ENCODE measurements at places on chromosomes 7 and 10.
A peak's percentile ranks its signal among the peaks of the same experiment; 100 is the strongest.

DNA sequence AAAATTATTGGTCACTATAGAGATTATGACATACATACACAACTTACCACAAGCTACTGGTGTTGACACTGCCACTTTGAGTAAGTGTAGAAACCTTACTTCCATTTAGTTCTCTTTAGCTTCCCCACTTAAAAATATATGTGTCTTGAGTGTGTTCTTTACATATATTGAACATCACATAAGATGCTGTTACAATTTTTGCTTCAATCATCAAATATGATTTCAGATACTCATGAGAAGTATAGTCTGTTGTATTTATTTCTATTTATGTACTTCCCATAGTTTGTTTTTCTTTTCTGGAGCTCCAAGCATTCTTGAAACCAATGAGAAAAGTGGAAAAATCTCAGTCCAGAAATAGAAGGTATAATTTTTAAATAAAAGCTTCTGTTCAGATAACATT, 102.7 kb upstream of the SDK1 start:
- no peak for DNase-seq

DNA sequence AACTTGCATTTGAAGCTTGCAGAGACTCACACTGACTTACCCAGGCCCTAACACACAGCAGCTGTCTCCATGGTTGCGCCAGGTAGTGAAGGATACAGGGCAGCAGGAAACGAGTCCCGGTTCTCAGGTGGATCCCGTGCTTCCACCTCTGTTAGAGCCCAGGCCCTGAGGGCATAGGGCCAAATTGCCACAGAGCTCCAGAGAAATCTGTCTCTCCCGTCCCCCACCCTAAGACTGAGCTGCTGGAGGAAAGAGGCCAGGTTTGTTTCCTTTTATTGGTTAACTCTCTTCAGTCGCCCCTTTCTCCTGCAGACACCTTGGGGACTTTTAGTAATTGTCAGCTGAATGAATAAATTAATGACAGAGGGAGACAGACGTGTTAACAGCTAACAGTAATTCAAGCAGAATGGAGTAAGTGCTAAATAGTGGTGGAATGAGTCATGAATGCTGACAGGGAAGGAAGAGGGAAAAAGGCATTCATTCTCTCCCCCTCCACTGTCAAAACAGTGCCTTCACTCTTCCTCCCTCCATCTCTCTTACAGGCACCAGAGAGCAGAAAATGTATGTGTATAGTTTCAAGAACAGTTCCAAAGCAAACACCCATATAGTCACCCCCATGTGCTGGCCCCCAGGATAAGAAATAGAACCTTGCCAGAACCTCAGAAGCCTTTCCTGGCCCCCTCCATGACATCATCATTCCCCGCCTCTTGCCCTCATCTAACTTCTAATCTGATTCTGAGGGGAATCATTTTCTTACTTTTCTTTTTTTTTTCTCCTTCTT, 16.8 kb upstream of the DLG5 start:
- no peak for DNase-seq

- no peak for DNase-seq
Measured at GRCh38 chr7:48522692-48523091, 351.4 kb downstream of the ABCA13 start.

DNA sequence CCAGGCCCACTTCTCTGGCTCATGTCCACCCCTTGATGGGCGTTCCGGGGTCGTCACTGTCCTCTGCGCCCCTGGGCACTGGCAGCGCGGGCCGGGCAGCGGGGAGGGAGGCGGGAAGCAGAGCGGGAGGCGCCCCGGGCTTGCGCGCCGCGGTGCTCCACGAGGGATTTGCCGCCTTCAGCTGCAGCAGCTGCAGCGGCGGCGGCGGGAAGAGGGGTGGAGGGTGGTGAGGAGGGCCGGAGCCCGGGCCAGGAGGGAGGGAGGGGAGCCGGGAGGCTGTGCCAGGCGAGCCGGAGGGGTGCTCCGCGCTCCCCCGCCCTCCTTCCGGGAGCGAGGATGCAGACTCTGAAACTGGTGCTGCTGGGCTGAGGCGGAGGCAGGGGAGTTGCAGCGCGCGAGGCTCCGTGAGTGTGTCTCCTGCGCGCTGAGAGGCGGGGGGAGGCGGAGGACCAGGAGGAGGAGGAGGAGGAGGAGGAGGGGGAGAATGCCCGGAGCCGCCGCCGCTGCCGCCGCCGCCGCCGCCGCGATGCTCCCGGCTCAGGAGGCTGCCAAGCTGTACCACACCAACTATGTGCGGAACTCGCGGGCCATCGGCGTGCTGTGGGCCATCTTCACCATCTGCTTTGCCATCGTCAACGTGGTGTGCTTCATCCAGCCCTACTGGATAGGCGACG, at the start of gene LHFPL3:
LHFPL3 (plus strand) TSS at position 308 of the 674 bp plus-strand sequence.
- peak; percentile 6 for DNase-seq

GRCh38 chr7:107464666-107465226, 5.1 kb upstream of the GPR22 start:
- DNase-seq = no peak

GRCh38 chr7:128733278-128733645, 5.9 kb upstream of the CALU start:
- no peak for DNase-seq

DNA sequence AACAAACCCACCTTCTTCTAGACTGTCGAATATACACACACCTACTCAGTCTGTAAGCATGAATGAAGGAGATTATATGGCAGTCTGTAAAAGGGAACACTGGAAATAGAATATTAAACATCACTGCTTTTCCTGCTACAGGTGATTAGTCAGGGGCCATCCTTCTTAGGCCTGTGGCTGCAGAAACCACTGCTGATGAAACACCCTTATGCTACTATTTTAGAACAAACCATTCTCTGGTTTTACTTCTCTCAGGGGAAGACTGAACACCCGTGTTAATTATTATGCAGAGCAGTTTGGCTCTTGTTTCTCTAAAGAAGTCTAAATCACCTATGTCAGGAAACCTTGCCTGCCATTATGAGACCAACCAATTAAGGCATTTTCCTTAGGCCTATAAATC, 351.1 kb upstream of the KLF6 start:
- no peak for DNase-seq

- no peak for DNase-seq
Measured at GRCh38 chr10:5234106-5234860, 37.6 kb downstream of the AKR1C4 start.

DNA sequence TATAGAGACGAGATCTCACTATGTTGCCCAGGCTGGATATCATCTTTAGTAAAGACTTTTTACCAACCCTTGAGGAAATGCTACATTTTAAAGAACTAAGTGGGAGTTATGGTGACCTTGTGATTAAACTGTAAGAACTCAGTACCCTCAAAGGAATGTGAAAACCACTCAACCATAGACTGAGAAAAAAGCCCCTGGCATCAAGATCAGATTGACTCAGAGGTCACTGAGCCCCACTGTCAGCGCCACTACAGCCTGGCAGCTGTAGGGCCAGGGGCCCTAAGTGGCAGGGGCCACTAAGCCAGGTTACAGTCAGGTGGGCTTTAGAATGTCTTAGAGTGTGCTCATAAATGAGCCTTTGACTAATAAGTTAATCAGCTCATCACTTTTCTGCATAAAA, 55.9 kb downstream of the APBB1IP start:
- DNase-seq = no peak

- DNase-seq = no peak
Measured at GRCh38 chr7:40436710-40437109, 301.9 kb downstream of the SUGCT start.

- DNase-seq = no peak
Measured at GRCh38 chr10:49286686-49287085, 12.3 kb upstream of the C10orf71 start.

DNA sequence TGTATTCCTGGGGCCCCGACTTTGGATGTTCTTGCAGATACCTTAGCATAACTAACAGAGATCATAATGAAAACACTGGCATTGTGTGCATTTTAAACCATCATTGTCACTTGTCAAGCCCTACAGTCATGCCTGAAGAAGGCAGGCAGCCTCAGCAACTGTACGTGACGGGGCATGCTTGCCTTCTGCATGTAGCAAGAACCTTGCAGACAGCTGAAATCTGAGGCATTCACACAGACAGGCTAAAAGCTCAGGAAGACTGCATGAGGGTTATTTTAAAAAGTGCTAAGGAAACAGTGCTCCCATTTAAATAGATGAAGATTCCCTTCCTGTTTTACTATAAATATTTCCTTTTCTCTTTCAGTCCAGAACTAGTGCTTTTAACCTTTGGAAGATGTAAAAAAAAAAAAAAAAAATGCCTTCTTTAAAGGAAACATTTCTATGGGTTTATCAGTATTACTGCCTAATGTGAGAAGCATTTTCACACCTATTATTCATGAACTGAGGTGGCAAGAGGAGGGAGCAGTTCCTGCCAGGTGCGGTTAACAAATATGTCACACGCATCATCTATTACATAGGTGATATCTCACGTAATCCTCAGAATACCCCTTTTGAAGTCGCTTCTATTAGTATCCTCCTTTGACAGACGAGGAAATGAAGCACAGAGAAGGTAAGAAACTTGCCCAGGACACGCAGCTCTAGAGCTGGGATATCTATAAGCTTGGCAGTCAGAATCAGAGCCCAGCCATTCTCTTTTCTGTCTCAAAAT, 88.1 kb downstream of the PRKCQ start:
- no peak for DNase-seq

GRCh38 chr7:116210345-116211005, at the start of gene TES:
TES (plus strand) TSS chr7:116210539; CDS start chr7:116210708, 169 bp downstream.
- peak; percentile 58 for DNase-seq

- no peak for DNase-seq
Measured at GRCh38 chr7:84258628-84259027, 64.0 kb upstream of the SEMA3A start.

DNA sequence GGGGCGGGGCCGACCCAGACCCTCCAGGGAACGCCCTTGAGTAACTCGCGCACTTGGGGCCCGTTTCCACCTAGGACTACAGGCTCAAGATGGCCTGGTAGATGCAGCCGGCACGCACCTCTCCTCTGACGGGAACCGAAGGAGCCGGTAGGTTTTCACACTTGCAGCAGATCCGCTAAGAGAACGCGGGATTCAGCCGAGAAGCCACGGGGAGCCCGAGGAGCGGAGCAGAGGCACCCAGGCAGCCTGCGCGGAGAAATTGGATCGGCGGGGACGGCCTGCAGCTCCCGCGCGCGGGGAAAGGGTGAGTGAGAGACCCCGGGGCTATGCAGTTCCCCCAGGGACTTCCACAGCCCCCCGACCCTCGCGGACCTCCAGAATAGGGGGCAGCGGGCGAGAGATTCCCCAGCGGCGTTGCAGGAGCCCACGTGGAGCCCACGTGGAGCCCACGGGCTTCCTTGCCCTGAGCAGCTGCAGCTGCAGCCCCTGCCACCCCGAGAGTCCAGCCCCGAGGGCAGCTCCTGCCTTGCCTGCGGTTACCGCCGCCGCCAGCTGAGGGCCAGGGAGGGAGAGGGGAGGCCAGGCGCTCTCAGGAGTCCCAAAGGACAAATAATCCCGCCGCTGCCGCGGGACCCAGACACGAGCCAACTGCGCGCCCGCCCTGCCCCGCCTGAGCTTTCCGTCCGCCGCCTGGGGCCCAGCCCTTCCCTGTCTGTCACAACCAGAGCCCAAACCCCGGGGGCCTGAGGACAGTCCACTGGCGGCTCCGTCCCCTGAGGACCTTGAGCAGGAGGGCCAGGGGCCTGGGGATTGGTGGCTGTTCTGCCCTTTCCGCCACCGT, 13.1 kb downstream of the IFT22 start:
- DNase-seq = peak; percentile 24

- no peak for DNase-seq
Measured at GRCh38 chr7:117009705-117010361, 56.5 kb downstream of the ST7 start.

DNA sequence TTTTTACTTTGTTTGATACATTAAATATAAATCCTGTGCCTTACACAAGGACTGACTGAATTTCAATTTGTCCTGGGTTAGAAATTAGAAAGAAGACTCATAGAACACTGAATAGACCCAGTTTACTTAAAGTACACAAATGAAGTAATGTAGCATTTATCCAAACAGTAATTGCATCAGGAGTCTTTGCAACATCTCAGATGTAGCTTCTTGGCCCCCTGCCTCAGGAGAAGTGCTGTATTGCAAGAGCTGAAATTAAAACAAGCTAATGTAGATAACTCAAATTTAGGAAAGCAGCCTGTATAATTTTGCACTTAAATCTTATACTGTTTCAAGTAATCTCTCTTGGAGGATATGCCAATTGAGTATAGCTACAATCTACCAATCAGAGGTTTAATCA, 54.3 kb upstream of the KCND2 start:
- no peak for DNase-seq

GRCh38 chr7:147023440-147023839, 906.8 kb downstream of the CNTNAP2 start:
- DNase-seq = no peak

GRCh38 chr7:44050121-44050914, 5.8 kb downstream of the DBNL start:
- no peak for DNase-seq

- DNase-seq = peak; percentile 17
Measured at GRCh38 chr7:31373337-31374289, 33.1 kb upstream of the NEUROD6 start.

- DNase-seq = no peak
Measured at GRCh38 chr7:67631476-67631875, 634.8 kb downstream of the TYW1 start.

- no peak for DNase-seq
Measured at GRCh38 chr7:68246189-68246633, 1249.6 kb downstream of the TYW1 start.

DNA sequence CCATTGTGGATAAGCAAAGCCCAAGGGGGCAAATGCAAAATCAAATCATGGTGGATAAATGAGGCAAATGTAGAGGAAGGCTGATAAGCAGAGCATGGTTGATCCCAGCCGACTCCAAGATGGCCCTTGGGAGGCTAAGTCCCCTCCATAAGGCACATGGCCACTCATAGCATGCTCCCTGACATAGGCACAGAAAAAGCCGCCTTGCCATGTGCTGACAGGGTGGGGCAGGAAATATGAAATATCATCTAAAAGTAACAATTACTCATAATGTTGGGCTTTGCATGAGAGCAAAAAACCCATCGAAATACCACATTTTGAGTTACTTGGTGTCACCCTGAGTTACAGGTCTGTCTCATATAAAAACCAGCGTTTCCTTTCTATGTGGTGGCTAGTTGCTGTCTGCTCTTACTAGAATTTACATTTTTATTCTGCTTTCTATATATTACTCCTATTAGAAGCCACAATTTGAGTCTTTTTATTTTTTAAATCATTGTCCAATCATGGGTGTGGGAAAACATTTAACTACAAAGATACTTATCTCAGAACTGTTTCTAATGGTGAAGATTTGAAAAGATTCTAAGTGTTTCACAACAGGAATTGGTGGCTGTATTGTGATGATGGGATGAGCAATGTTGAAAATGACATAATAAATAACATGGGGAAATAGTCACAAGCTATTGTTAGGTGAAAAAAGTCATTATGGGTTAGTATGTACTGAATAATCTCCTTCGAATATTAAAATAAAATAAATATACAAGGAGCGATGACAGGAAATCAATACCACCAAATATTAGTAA, 102.7 kb downstream of the CUBN start:
- no peak for DNase-seq

- DNase-seq = no peak
Measured at GRCh38 chr7:108322046-108322445, 134.2 kb downstream of the NRCAM start.

Data from T-helper 2 cell (primary cell).